ENCODE measurements at places on chromosomes 11 and 22.

DNA sequence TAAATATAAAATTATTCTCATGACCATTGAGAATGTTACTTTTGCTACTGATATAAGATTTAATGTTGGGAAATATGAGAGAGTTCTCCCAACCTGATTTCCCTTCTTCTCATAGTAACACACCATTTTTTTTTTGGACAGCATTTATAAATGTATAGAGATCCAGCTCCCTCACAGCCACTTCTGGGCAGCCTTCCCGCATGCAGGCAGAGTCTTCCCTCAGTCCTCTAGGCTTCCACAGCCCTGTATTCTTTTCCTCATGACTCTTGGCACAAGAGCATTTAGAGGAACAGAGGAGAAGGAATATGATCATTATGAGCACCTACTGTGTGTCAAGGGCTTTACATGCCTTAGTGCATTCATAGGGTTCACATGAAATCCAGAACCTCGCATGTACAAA, 9.0 kb downstream of the DTX4 start:
- DNase-seq, result no peak

DNA sequence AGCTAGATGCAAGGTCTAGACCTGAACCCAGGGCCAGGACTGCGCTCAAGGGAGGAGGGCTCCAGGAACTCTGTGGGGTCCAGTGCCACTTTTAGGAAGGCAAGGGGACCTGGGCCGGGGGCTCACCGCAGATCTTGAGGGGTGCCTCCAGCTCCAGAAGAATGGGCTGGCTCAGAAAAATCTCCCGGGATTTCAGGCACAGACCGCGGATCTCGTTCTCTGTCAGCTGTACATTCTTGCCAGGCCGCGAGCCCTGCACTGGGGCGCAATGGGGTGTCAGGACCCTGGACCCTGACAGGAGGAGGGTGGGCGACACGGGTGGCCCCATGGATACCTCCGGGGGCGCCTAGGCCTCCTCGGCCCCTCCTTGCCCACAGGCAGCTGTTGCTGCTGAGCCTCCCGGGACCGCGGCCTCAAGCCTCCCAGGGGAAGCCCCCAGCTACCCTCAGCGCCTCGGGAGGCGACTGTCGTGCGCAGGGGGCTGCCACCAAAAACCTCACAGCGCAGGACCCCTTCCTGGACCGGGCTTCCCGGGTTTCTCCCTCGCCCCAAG, 640 bp downstream of the PPP1CA start:
- no peak for DNase-seq

DNA sequence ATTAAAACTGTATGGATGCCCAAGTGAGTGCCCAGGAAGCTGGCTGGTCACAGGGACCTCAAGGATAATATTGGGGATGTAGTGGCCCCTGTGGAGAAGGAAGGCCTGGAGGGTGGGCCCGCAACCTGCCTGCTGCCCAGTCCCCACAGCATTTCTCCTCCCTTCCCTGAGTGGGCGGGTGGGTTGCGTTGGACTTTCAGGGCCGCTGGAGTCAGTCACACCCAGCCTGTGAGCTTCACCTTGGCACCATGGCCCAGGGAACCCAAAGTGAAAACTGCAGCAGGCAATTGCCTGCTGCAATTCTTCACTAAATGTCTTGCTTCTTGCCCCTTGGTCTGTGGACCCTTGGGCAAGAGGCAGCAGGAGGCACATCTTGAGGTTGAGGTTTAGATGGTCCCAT, 4.7 kb downstream of the GNAZ start:
- DNase-seq, result no peak

GRCh38 chr11:36488096-36488495, 22.0 kb downstream of the TRAF6 start:
- no peak for DNase-seq

DNA sequence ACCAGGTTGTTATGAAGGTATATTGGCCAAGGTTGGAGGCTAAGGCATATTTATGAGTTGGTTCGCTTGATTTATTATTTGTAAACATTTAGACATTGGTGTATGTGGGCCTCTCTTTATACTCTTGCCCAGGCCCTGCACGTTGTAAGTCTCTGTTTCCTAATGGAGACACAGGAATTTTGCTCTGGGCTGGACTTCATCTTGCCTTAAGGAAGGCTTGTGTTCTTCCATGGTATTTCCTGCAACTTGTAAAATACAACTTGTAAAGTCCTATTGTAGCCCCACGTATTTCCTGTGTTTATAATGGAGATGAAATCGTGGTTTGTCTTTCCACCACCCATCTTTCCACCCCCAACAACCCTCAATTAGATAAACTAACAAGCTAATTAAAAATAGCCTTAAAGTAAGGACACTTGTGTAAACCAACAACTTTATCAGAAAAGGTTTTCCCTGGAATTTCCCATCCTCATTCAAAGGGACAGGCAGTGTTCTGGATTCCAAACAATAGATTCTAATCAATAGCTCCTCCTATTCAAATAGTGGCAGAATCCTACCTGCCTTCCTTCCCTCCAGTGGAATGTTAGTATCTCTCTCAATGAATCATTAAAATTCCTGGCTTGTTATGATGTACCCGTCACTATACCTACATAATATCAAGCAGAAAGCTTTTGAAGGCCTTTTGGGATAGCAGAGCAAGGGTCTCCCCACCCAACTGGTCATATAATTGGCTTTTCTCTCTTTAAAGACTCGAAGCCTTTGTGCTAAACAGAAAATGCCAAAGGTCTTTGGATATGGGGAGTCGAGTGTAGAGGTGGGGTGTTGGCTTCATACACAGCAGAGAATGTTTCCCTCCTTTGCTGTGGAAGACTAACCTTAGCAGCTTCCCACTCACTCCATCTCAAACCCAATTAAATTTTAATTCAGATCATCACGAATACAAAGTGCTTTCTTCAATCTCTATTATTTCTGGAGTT, 77.1 kb downstream of the UBASH3B start:
- DNase-seq, result no peak

- no peak for DNase-seq
Measured at GRCh38 chr11:27287205-27287604, 75.8 kb downstream of the CCDC34 start.
